ENCODE measurements at places on chromosomes 1 and 21.

DNA sequence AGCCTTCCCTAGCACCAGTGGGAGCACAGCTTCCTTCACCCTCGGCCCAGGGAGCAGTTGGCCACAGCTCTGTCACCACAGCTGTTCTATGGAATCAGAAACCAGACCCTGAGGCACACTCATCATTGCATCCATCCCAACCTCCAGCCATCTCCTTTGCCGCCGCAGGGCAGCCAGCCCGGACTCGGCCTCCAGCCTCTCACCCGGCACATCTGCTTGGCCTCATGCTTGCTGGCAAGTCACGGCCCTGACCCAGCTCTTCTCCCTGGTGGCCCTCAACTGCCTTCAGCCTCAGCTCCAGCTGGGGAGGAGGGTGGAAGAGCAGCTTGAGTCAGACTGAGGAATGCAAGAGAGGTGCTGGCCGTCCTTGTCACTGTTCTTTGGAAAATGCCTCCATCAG lies 59.8 kb downstream of the TOR1AIP2 start:
- no peak for DNase-seq

DNA sequence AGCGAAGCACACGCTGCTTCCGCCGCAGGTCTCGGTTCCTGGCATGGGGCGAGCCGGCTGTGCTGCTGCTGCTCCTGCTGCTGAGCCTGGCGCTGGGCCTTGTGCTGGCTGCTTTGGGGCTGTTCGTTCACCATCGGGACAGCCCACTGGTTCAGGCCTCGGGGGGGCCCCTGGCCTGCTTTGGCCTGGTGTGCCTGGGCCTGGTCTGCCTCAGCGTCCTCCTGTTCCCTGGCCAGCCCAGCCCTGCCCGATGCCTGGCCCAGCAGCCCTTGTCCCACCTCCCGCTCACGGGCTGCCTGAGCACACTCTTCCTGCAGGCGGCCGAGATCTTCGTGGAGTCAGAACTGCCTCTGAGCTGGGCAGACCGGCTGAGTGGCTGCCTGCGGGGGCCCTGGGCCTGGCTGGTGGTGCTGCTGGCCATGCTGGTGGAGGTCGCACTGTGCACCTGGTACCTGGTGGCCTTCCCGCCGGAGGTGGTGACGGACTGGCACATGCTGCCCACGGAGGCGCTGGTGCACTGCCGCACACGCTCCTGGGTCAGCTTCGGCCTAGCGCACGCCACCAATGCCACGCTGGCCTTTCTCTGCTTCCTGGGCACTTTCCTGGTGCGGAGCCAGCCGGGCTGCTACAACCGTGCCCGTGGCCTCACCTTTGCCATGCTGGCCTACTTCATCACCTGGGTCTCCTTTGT lies 2.6 kb downstream of the TAS1R3 start:
- no peak for DNase-seq

- peak; percentile 84 for DNase-seq
Observed at GRCh38 chr1:23772049-23772853, 6.0 kb upstream of the PITHD1 start.

- DNase-seq, result no peak
Observed at GRCh38 chr1:24416666-24417391, 1.2 kb downstream of the NIPAL3 start.

Measured in memory B cell (primary cell).